ENCODE measurements at places on chromosomes 13 and 19.

GRCh38 chr19:21256722-21257121 is 72.5 kb downstream of the ZNF708 start:
- DNase-seq = no peak

GRCh38 chr19:45972081-45972946 is 1.4 kb downstream of the NOVA2 start:
- DNase-seq = no peak

DNA sequence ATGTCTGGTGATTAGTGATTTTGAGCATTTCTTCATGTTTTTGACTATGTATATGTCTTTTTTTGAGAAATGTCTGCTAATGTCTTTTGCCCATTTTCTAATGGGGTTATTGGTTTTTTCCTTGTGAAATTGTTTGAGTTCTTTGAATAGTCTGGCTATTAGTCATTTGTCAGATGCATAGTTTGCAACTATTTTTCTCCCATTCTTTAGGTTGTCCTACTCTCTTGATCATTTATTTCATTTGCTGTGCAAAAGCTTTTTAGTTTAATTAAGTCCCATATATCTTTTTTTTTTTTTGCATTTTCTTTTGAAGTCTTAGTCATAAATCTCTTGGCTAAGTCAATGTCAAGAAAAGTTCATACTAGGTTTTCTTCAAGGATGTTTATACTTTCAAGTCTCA is 449.8 kb downstream of the DACH1 start:
- DNase-seq = no peak

DNA sequence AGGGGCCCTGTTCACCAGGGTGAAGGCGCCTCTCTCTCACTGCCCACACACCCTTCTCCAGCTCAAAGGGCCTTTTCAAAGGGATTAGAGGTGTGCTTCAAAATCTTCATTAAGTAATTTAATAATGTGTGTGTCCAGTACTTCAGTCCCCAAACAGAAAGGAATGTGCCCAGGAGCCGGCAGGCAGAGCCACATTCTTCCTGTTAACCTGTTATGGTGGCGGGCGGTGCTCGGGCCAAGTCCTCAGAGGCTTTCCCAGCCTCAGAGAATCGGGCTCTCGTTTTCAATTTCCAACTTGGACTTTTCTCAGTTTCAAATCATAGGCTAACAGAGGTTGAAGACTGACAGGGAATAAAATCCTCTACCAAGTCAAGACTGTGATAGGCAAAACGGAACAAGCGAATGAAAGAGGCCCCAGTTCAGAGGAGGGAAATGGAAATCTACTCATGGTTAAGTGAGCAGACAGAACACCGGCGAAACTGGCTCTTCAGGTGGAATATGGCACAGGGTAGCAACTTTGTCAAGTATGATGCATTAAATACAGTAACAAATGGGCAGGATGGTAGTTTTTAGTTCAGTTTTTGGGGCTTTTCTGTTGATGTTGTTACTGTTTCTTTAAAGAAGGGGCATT is 68.6 kb downstream of the FOXO1 start:
- no peak for DNase-seq

DNA sequence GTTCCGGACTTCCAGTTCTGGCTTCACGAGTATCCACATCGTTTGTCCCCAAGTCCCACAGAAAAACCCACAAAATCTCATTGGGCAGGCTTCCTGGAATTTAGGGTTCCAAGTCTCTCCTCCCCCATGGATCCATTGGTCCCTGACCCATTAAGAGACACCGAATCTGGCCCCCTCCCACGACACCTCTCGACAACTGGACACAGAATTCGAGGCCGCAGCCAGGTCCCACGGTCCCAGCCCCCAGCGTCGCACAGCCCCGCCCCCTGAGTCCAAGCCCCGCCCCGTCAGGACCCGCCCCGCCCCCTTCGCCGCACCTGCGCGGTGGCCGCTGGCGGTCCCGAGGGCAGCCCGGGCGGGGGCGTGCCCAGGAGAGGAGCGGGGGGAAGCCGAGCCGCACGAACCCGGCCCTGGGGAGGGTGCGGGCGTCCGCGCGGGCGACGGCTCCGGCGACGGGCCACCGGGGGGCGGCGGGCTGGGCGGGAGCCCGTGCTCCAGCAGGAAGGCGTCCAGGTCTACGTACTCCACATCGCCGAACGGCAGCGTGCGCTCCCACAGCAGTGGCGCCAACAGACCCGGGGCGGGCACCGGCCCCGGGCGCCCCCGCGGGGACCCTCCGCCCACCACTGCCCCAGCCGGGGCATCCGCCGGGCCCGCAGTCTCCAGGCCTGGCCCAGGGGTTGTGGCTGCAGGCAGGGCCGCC is 1.8 kb downstream of the DBP start:
- DNase-seq = no peak

DNA sequence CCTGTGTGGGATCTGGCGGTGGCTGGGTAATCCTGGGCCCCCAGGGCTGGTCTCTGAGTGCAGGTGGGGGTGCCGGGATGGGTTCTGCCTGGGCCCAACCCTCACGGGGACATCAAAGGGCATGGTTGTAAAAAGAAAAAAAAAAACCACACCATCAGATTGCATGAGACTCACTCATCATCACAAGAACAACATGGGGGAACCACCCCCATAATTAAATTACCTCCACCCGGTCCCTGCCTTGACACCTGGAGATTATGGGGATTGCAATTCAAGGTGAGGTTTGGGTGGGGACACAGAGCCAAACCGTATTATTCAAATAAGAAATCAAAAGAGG is 14.3 kb downstream of the C1QTNF9 start:
- no peak for DNase-seq

DNA sequence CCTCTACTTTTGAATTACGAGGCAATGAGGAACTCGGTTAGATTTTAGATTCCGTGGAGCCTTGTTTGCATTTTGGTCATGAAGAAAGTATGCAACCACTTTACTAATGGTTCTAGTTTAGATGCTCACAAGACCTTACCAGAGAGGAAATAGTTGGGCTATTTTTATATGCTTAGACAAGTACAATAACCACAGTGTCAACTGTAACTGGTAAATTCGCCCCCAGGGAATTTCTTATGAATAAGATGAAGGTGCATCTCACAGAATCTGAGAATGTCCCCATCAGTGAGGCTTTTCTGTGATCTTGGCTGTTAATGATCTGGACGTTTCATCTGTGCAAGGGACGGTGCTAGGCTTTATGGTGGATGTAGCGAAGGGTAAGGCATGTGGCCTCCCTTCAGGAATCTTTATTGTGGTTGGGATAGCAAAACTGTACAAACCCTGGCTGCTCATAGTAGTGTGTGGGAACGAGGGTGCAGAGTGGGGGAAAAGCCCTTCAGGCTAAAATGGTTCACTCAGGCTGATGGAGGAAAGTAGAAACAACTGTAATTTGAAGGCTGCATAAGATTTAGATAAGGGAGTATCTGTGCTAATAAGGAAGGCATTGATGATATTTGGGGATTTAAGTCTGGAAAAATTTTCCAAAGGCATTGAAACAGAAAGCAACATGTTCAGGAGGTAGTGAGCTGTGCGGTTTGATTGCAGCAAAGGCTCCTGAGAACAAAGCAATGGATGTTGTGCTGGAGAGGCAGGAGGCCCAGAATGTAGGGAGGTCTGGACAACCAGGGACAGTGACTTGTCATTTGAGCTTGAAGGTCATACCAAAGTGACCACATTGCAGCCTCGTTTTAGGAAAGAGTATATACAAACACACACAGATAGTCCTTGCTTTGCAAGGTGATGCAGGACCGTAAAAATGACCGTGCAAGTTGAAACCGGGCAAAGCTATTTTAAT is 28.4 kb downstream of the UBAC2 start:
- DNase-seq = peak; percentile 21

DNA sequence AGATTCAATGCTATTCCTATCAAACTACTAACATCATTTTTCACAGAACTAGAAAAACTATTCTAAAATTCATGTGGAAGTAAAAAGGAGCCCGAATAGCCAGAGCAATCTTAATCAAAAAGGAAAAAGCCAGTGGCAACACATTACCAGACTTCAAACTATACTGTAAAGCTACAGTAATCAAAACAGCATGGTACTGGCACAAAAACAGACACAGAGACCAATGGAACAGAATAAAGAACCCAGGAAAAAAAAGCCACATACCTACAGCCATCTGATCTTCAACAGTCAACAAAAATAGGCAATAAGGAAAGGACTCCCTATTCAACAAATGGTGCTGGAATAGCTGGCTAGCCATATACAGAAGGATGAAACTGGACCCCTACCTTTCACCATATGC is 10.4 kb upstream of the SOHLH2 start:
- no peak for DNase-seq

DNA sequence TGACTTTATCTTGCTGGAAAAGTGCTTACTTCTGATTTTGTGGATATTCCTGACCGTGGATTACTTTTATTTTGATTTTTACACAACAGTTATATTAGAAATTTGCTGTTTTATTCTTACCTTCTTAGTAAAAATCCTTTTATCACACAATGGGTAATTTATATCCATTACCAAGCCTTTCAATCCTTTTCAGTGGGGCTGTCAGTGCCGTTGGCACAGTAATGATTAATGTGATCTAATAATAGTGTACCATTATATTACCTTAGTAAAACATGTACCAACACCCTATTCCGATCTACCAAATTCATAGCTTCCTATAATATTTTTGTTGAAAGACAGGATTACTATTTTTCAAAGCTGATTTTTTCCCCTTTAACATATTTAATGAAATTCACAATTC is 87.3 kb upstream of the ZNF536 start:
- no peak for DNase-seq

DNA sequence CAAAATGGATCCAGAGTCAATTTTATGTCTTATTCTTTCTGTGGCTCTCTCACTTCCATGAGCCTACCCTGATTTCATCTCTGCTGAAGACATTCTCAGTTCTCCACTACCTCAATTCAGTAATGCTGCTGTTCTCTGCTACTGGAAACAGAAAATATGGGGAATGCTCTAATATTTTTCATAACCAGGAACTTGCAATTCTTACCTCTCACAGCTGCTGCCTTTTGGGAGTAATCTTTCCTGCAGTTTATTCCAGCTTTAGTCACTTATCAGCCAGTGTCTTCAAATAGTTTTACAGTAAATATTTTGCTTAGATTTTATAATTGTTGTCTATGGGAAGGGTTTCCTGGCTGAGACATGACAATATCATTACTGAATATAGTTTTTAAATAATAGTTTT is 145.1 kb upstream of the UFM1 start:
- DNase-seq = no peak

GRCh38 chr19:39792999-39793546 is 14.4 kb downstream of the LEUTX start:
- no peak for DNase-seq

DNA sequence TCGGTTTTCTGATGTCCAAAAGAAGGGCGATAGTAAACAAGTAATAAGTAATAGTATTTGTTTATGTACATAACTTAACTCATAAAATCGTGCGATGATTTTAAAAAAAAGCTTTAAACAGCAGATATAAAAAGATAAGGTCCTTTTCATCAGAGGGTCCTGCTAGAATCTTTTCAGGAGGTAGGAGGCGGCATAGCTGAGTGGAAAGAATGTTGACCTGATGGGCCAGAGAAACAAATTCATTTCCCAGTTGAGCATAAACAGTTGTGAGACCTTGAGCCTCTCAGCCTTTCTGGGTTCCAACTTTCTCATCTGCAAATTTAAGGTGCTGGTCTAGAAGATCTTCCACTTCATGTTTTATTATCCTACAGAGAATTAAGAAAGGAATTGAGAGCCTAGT is 173.5 kb downstream of the LACC1 start:
- DNase-seq = no peak

DNA sequence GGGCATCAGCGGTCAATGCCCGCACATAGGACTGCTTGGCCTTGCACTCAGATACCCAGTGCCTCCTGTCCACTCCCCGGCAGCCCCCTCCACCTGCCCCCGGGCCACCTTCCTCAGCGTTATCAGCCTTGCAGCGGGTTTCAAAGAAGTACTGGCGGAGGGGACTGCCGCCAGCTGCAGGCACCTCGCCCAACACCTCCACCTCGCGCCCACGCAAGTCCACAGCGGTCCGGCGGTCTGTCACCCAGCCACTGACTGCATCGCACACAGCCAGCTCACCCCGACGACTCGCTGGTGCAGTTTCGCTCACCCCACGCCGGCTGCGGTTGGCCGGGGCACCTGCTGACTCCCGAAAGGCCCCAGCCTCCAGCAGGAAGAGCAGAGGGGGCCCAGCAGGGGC is 3.2 kb downstream of the NTF4 start:
- DNase-seq = no peak

GRCh38 chr19:46471811-46472543 is 614 bp upstream of the PNMA8A start:
- no peak for DNase-seq

DNA sequence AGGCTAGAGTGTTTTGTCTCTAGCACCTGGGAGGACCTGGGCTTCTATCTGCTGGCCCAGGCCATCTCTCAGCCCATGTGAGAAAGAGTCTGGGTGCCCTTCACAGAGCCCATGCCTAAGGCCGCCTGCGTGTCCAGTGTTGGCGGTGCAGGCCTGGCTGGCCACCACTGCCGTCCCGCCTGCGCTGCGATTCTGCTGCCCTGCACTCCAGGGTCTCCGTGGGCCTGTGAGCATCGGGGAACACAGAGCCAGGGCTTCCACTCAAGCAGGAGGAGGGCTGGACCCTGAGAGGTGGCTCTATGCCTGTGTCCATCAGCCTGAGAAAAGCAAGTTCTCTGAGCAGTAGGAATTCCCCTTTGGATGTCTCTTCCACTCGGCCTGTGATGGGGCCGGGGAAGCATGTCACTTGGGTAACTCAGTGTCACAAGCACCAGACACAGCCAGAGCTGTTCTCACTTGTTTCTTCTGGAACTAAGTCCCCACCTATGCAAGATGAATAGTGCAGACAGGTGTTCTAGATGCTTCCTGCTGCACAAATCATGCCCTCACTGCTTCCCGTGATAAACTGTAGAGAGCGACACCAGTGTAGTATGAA is 93.9 kb downstream of the RAB20 start:
- no peak for DNase-seq

DNA sequence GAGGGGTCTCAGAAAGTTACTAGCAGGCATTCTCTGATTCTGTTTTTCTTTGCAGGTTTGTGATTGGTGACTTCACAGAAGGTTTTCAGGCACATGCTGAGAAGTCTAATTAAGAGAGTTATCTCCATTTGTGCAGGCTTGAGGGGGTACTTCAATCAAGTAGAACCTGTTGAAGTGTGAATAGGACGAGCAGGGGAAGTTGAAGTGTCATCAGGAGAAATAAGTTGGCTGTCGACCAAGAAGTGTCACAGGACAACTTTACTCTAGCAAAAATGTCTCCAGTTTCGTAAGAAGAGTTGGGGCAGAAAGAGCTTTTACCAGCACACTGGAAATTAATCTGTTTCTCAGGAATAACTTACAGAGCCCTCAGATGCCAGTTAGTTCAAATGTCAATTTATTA is 576.5 kb upstream of the SLITRK5 start:
- DNase-seq = no peak

DNA sequence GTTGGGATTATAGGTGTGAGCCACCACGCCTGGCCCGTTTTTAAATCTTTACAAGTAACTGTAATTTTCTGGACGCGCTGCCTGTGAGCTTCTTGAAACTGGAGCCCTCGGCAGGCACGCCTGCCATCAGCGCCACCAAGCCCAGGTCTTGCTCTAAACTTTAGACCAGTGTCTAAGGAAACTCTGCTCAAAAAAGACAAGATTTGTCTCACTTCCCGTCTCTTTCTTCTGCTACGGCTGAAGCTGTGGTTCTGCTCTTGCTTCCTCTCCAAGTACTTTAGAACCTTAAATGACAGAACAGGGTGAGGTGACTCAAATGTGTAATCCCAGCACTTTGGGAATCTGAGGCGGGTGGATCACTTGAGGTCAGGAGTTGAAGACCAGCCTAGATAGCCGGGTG is 24.9 kb downstream of the RCN3 start:
- no peak for DNase-seq

- DNase-seq = no peak
These were observed 5.1 kb downstream of the ZNF599 start for GRCh38 chr19:34767951-34768350.
